ENCODE measurements at places on chromosomes 2 and 18.

GRCh38 chr2:28292491-28292890 lies 100.2 kb upstream of the FOSL2 start:
- DNase-seq, result no peak

GRCh38 chr2:236616031-236616430 lies 46.4 kb downstream of the ACKR3 start:
- no peak for DNase-seq

DNA sequence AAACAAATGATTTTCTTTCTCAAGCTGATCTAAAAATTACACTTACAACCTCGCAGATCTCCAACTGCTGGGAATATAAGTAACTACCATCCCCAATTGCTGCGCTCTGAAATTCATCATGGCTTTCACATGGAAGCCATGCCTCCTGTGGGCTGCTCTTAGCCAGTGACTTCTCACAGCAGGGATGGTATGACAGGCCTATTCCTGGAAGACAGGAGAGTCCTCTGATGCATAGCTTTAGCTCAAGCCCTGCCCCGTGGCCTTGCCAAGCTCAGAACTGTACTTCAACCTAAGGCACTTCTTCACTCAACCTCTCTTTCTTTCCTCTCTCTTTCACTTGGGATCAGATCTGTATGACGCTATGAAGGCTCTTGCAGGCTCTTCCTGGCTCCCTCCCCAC lies 12.6 kb upstream of the ELAC1 start:
- DNase-seq, result no peak

DNA sequence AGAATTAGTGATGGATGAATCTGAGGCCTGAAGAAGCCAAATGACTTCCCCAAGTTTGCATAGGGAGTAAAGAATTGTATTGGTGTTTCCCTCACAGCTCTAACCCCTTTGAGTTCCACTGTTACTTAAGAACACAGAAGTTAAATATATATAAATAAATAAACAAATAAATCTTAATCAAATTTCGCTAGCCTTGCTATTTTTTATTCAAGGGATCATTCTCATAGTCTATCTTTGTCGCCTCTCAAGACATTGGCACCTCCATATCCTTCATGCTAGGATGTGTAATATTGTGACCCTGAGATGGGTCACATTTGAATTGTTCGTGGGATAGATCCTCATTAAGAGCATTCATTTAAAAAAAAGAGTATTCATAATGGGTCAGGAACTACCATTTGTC lies 121.3 kb upstream of the HNMT start:
- no peak for DNase-seq

DNA sequence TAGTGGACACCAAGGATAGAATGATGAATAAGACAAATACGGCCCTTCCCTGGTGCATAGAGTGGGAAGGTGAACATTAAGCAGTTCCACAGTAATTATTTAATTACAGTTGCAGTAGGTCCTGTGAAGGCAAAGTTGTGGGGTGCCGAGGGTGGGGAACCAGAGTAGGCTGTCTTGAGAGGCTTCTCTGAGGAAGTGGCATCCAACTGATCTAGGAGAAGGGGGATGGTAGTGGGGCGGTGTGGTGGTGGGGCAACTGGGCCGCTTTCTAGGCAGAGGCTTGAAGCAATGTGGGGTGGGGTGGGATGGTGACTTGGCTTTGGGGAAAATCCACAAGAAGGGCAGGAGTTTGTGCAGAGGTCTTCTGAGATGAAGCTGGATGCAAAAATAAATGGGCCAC lies 11.7 kb downstream of the ACSL3 start:
- no peak for DNase-seq

DNA sequence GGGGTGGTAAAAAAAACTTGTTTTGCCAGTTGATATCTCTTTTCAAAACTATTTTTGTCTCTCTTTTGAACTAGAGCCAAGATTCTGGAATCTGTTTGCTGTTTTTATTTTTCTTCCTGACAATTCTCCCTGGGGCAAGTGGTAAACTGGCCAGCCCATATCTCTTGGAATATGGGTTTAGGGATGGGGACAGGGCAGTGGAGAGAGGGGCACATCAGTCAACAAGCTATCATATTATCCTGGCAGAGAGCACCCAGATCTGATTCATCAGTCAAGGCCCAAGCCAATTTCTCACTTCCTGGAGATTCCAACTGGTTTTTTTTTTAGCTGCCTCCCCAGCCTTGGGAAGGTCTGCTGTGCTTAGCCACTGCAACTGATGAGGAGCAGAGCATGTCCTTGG lies 52.3 kb downstream of the ARHGAP28 start:
- no peak for DNase-seq

GRCh38 chr18:69469444-69469919 lies 68.8 kb downstream of the DOK6 start:
- peak; percentile 71 for DNase-seq

All from aorta (tissue), 5 donors.